ENCODE measurements at places on chromosomes 5 and 9.

GRCh38 chr5:125249400-125249799, 503.0 kb upstream of the ZNF608 start:
- DNase-seq, result no peak

DNA sequence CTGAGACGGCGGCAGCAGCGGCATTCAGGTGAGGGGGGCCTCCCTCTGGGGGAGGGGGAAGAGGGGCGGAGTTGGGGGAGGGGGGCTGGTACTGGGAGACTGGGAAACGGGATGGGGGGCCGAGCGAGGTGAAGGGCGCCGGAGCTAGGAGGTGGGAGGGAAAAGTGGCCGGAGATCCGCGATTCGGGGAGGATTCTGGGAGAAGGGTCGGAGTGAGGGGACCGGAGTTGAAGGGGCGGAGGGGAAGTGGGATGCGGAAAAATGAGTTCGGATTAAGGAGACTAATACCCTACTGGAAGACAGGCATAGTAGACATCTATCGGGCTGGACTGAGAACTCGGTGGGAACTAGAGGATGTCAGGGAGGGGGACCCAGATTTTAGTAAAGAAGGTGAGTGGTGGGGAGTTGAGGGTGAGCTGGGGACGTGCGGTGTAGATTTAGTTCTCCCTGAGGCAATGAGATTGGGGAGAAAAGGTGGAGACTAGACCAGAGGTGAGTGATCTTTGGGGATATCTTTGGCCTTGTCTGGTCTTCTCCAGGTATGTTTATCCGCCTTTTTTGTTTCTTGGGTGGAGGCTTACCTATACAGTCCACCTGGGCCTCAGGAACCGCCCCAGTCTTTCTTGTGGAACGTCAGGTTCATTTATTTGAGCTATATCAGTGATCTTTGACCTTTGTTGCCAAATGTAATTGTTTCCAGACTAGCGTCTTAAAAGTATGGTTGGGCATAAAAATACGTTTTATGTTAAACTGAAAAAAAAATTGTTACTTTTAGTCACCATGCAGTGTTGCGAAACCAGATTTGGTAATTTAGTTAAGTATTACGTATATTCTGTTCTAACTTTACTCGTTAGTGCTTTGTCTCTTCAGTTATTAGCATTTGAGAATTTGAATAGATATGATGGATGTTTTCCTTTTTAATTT, 632 bp downstream of the UBAP1 start:
- no peak for DNase-seq

GRCh38 chr9:93620881-93621820, 44.8 kb downstream of the PHF2 start:
- no peak for DNase-seq

- DNase-seq, result no peak
Observed at GRCh38 chr9:72213906-72214305, 64.7 kb downstream of the GDA start.

- DNase-seq, result no peak
Observed at GRCh38 chr9:86353655-86354010, 577 bp downstream of the TUT7 start.

DNA sequence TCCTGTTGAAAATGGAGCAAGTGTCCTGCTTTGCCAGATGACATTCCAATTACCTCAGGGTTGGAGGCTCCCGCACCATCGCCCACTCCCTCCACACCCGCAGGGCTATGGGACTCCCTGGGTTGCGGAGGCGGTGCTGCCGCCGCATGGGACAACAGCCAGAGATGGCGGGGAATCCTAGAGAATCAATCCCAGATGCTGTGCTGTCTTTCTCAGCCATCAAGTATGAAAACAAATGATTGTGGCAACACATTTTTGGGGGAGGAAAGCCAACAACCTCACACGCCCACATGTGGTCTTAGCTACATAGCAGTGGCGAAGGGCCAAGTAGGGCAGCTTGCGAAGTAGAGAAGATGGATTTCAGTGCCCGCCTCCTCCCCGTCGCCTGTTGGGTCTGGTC, 46.7 kb downstream of the IL31RA start:
- peak; percentile 49 for DNase-seq

- DNase-seq, result no peak
Observed at GRCh38 chr9:9912459-9912858, 700.3 kb downstream of the PTPRD start.

DNA sequence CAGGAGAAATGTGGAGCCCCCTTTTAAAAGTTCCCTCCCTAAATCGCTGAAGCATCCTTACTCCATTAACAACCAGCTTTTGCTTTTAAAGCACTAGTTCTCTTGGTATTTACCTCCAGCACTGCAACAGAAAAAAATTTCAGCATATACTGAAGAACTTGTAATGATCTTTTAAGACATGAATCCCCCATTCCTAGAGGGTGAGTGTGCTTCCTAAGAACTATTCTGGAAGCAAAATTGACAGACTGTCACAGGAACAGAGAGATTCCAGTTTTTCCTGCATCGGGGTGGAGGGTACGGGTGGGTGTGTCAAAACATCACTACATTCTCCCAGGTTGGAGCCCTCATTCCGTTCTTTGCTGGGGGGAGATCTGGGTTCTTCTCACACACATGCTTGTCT, 151.9 kb downstream of the EBF1 start:
- no peak for DNase-seq

DNA sequence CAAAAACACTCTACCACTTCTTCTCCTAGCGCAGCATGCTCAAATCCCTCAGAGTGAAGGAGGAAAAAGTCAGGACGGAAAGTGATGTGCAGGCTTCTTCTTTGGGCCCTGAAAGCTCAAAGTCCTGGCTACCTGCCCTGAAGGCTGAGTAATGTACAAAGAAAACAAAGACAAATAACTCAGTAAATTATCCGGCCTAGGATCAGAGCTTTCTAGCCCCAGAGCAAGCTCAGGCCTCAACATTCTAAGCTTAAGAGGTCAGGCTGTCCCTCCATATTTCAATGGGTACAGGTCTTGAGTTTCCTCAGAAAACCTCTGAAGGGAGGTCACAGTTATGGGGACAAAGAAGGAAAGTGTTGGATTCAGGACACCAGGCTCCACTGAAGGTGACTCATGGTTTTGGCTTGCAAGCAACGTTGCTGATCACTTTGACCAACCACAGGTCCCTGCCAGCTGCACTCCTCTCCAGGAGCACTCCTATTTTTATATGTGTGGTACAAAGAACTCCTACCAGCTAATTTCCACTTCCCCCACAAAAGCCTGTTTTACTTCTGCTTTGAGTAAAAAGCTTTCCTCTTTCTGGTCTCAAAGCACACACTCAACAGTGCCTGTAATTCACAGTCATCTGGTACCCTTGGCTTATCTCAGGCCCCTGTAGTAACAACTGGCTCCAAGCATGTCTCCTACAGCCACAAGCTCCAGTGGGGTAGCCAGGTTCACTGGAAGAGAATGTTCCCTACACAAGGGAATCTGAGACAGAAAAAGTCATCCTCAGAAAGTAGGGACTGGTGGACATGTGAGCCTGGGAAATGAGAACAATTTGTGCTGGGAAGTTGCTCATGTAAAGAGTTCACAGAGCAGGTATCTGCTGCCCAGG, 115.7 kb downstream of the UGCG start:
- DNase-seq, result no peak

- DNase-seq, result peak; percentile 56
Observed at GRCh38 chr9:125747765-125748445, 732 bp downstream of the PBX3 start.

DNA sequence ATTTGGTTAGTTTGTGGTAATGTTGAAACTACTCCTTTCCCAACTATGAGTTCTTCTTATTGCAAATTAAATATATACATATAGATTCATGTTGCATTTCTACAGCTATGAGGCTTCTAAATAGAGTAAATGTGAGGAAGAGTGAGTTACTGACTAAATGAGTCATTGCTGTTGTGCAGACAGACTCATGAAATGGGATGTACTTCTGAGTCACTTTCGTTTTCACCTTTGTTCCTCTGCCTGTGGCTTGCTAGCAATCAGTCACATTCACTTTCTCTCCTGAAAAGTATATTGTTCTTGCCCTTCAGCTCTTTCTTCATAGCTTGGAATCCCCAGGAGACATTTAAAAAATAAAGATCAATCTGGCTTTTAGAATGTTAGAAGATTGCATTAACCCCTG, 295.5 kb upstream of the SMC2 start:
- DNase-seq, result no peak

DNA sequence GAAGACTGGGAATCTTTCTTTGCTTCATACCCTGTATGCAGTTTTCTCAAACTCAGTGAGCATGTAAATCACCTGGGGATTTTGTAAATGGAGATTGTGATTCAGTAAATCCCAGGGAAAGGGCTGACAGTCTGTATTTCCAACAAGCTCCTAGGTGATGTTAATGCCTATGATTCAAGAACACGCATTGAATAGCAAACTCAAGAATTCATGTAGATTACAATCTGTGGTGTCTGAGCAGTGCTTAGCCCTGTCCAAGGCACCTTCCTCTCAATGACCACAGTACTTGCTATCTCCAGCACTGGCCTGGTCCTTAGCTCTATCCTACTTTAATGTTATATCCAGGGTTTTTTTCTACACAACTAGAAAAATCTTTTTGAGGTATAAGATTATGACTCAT, 721.4 kb upstream of the MEF2C start:
- DNase-seq, result no peak

- no peak for DNase-seq
Observed at GRCh38 chr5:118439831-118440230, 548.5 kb downstream of the DTWD2 start.

DNA sequence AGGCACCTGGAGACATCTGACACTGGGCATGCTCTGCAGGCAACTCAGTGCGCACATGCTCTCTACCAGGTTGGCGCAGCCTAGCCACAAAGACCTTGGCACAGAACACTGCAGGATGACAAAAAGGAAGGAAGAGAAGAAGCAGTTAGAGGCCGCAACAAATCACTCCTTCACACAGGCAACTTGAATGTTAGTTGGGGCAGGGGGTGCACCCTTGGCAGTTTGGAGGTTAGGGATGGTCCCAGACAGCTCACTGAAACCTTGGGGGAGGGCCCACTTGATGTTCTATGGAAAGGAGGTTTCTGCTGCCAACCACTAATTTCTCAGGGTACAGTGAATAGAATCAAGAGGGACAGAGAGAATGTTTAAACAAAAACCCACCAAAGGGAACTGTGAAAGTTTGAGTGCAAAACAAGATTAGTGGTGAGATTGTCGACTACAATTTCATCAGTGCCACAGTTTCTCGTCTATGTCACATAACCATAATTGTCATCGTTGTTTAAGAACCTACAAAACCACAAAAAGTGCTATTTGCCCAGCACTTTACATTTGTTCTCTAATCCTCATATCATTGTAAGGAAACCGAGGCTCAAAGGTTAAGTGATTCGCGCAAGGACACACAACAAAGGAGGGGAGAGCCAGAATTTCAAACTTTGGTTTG, 48.7 kb downstream of the FBXW11 start:
- DNase-seq, result no peak

- DNase-seq, result peak; percentile 86
Observed at GRCh38 chr9:95505717-95506427, 10.9 kb downstream of the PTCH1 start.

DNA sequence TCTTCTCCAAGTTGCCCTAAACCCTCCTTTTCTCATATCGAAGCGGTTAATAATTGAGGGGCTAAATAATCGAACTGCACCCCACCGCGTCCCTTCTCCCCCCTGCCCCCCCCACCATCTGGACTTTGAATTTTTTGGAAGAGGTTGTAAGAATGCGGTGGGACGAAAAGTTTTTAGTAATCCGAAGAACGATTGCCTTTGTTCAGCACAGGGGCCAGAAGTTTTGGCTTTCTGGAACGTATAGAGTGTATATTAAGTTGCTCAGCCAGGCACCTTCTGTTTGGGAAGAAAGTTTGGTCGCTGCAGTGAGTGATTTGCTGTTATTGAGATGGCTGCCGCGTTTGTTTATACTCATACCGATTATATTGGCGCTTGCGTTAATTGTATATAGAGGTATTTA, 518 bp downstream of the ERBIN start:
- DNase-seq, result peak; percentile 34

- DNase-seq, result no peak
Observed at GRCh38 chr9:108874058-108874788, 12.2 kb downstream of the ACTL7A start.

DNA sequence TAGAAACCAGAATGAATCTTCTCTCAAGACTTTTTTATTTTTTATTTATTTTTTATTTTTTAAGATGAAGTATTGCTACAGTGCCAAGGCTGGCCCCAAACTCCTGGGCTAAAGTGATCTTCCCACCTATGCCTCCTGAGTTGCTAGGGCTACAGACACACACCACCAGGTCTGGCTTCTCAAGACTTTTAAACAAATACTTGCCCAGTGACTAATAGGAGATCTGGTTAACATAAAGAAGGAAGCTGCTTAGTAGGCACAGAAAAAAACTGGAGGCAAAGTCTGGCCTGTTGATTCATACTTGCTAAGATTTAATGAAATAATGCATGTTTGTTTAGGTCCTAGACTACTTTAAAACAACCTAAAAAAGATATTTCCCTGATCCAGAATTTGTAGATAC, 43.8 kb downstream of the SLC38A9 start:
- no peak for DNase-seq

- DNase-seq, result peak; percentile 19
Observed at GRCh38 chr5:141100243-141100805, at the start of gene PCDHB3. PCDHB3 (plus strand) TSS chr5:141100473; CDS start chr5:141100650, 177 bp downstream.

GRCh38 chr5:6675784-6676491, 37.3 kb upstream of the TENT4A start:
- no peak for DNase-seq
